ENCODE measurements at places on chromosomes 5 and 9. TPM values are rescaled to one million over a fixed set of nuclear protein-coding genes. Genes with fewer than 3 reads are reported as not detected.
A peak's percentile ranks its signal among the peaks of the same experiment; 100 is the strongest.

The ENTREP1 gene
- 39.6 TPM for total RNA-seq

The CD14 gene
- 99.8 TPM for total RNA-seq

The EPB41L4B gene
- 27.5 TPM for total RNA-seq

The PLEKHG4B gene
- 4.0 TPM for total RNA-seq

The LMBRD2 gene
- 0.58 TPM for total RNA-seq

DNA sequence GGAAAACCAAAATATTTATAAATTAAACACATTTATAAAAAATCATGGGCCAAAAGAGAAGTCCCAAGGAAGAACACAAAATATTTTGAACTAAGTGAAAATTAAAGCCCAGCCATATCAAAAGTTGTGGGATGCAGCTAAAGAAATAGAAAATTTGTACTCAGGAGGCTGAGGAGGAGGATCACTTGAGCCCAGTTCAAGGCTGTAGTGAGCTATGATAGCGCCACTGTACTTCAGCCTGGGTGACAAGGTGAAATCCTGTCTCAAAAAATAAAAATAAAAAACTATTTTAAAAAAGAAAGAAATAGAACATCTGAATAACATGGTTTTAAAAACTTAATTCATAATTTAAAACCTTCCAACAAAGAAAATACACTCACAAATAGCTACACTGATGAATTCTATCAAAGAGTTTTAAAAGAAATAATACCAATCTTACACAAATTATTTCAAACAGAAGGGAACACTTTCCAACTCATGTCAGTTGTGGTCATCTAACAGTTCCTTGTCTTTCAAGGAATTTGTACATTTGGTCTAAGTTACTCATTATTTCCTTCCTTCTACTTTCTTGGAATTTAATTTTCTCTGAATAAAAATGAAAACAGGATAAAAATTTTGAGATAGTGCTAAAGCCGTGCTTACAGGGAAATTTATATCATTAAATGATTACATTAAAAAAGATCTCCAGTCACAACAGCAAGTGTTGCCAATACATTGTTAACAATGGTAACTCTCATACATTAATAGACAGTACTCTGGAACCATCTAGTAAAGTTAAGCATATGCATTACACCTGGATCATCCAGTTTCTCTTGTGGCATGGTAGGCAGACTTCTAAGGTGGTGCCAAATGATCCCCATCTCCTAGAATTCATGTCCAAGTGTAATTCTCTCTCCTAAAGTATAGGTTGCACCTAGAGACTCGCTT is 17.8 kb downstream of the PTBP3 start:
- no peak overlapping the region for H3K27ac ChIP-seq
- no peak for DNase-seq
- no peaks in the 10 kb centered on the region for H3K36me3 ChIP-seq
- H3K4me1 ChIP-seq: peaks cover 14% of the 10 kb centered on the region

- no peak for DNase-seq
- no peaks in the 10 kb centered on the region for H3K4me1 ChIP-seq
- H3K36me3 ChIP-seq: no peaks in the 10 kb centered on the region
- H3K27me3 ChIP-seq: no peaks in the 10 kb centered on the region
- H3K4me3 ChIP-seq: no peak overlapping the region
- H3K27ac ChIP-seq: no peak overlapping the region
Observed at GRCh38 chr5:153525536-153525935, 35.1 kb downstream of the GRIA1 start.

DNA sequence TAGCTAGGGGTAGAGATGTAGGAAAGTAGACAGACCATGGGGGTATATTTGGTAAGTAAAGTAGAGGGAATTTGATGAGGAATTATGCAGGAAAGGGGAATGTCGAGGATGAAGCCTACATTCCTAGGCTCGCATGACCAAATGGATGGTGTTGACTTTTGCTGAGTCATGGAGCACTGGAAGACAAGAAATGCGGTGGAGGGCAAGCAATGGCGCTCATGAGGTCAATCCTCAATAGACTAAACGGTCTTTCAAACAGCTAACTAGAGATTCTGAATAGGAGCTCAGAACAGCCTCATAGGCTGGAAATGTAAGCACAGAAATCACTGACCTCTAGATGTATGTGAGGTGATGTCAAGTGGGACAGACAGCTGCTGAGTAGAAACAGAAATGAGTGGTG is 50.7 kb upstream of the FST start:
- no peak for DNase-seq
- no peaks in the 10 kb centered on the region for H3K4me1 ChIP-seq
- no peak overlapping the region for H3K4me3 ChIP-seq

GRCh38 chr9:89207026-89207425 is 28.4 kb upstream of the SHC3 start:
- H3K36me3 ChIP-seq: no peaks in the 10 kb centered on the region
- H3K4me3 ChIP-seq: no peak overlapping the region
- no peaks in the 10 kb centered on the region for H3K4me1 ChIP-seq
- no peak for DNase-seq
- no peak overlapping the region for H3K27ac ChIP-seq

DNA sequence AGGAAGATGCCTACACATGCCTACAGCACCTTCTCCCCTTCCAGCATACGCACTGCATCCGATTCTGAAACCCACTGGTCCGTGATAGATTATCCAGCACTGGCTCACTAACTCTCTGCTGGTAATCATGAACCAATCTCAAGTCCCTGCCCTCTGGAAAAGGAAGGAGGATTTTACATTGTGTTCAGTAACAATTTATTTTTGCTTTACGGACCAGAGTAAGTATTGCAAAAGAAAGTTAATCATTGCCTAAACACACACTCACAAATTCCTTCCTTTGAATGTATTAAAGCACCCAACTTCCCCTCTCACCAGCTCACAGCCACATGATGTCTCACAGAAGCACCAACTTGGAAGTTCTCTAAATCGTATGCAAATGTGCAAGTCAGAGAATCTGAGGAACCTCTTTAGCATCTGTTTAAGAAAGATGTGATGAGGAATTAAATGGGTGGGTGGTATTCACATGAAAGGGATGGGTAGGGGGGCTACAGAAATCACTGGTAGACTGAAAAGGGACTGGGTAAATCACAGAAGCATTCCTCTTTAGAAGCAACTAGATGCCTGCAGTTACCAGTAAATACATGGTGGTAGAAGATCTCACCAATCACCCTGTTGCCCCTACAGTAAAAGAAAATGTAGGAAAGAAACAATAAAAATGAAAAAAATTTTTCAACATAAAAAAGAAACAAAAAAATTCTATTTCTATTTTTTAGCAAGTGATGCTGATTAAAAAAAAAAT is 8.4 kb downstream of the GNAQ start:
- peak overlapping the region; percentile 13 for H3K4me3 ChIP-seq
- no peaks in the 10 kb centered on the region for H3K27me3 ChIP-seq
- peak; percentile 77 for DNase-seq
- H3K27ac ChIP-seq: peak overlapping the region; percentile 81
- peaks cover 98% of the 10 kb centered on the region for H3K4me1 ChIP-seq

DNA sequence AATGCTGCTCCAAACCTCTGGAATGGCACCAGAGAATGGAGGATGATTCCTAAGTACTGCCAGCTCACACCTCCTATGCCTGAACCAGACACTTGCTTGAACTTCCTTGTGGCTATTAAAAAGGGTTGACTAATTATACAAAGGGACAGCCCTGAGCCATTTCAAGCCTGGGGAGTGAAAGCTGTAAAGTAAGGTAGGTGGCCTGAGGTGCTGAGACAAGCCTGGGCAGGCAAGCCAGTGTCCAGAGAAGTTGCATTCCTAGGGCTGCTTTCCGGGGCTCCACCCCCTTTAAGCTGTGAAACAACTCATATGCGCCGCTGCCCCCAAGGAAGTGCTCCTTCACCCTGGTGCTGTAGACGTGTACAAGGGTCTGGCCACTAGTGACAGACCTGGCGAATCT is 79.9 kb upstream of the SLC1A3 start:
- H3K4me1 ChIP-seq: no peaks in the 10 kb centered on the region
- no peak for DNase-seq
- H3K36me3 ChIP-seq: no peaks in the 10 kb centered on the region
- H3K27ac ChIP-seq: no peak overlapping the region

DNA sequence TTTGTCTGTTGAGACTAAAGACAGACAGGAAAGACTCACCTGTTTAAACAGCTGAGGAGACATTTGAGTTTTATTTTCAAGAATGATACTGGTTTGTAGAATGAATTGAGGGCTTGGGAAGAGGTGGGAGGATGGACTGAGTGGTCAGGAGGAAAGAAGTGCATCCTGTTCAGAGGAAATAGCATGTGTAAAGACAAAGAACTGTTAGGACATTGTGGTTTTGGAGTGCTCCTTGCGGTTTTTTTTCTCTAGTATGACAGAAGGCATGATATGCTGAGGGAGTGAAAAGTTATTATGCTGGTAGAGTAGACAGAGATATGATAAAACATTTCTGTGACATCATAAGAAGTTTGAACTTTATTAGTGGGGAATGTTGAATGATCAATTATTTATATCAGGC is 270.7 kb upstream of the ELAVL2 start:
- H3K36me3 ChIP-seq: no peaks in the 10 kb centered on the region
- H3K27me3 ChIP-seq: no peaks in the 10 kb centered on the region
- no peaks in the 10 kb centered on the region for H3K4me1 ChIP-seq
- no peak for DNase-seq
- no peak overlapping the region for H3K4me3 ChIP-seq
- no peak overlapping the region for H3K27ac ChIP-seq

DNA sequence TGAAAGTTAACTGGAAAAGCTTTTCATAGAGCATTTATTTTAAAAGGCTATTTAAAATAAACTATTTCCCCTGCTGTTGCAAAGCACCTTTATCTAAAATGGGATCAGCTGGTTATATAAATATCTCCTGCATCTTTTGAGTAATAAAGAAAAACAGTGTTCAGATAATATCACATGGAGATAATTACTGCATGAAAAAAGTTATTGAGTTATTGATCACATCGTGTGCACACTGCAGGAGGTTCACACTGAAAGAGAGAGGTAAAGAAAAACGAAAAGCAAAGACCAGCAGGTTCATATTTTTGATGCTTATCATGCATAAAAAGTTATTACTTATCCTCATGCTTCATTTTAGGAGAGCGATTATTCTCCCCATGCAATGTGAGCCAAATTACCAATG is 55.4 kb upstream of the OTP start:
- no peaks in the 10 kb centered on the region for H3K4me1 ChIP-seq
- no peaks in the 10 kb centered on the region for H3K27me3 ChIP-seq
- H3K36me3 ChIP-seq: peaks cover 35% of the 10 kb centered on the region
- H3K4me3 ChIP-seq: no peak overlapping the region

DNA sequence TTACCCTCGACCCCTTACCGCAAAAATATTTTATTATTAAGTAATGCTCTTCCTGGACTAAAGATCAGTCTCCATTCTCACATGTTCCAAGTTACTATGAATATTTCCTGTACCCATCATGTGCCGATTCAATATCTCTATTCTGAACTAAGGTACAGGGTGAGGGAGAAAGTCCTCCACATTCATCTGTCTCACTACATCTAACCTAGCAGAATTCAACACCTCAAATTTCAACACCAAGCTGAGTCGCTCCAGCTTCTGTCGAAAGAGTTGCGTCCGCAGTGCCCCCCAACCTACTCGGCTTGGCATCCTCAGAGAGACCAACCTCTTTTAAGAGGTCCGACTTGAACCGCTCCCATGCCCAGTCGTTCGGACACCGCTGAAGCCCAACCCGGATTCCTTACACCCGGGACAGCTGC is 1.0 kb downstream of the CERT1 start:
- H3K4me3 ChIP-seq: peak overlapping the region; percentile 75
- peak overlapping the region; percentile 92 for H3K27ac ChIP-seq
- H3K36me3 ChIP-seq: no peaks in the 10 kb centered on the region
- H3K4me1 ChIP-seq: peaks cover 72% of the 10 kb centered on the region
- no peaks in the 10 kb centered on the region for H3K27me3 ChIP-seq

All from stomach (tissue), 19 donors.